Daoy (cell line): ENCODE measurements at places on chromosomes 2 and 18. TPM values are rescaled to one million over a fixed set of nuclear protein-coding genes. Genes with fewer than 3 reads are reported as not detected.

Gene RAX
- not detected in 2 replicates for total RNA-seq

DNA sequence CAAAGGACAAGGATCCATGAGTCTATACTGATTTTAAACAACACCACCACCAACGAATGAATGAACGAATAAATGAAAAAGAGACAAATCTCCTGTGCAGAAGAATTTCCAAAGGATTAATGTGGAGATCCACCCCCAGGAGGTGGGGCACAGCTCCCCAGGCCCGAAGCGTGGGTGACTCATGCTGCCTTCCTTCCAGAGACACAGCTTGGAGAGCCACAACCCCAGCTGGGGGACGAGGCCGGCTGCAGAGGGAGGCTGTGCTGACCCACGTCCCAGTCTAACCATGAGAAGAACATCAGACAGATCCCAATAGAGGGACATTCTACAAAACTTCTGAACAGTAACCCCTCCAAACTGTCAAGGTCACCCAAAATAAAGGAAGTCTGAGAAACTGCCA lies 557.3 kb upstream of the SALL3 start:
- DNase-seq = peak; percentile 67

DNA sequence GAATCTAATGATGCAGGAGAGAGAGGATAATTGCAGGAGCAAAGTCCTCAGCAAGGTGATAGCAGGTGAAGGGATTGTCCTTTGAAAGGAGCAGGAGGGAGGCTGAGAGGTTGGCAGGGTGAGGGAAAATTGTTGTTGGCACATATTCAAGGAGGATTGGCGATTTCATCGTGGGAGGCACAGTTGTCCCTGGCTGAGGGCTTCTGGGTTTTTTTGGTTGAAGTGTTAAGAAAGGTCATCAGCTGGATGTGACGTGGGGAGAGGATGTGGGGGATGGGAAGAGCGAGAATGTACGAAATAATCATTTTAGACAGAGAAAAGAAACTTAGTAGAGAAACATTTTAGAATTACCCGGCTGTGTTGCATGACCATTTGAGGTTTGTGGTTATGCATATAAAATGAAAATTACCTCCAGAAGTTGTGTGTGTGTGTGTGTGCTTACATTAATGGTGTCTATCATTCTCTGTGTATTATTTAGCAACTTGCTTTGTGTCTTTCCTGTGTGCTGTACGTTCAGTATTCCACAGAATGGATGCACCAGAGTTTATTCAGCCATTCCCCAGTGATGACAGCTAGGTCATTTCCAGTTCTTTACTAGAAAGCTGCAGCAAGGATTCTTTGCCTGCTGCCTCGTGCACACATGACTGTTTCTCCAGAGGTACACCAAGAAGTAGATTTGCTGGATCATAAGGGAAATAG lies 67.6 kb downstream of the SDC1 start:
- DNase-seq = no peak

Gene CIAO1
- total RNA-seq = 136 and 166 TPM in 2 replicates

GRCh38 chr2:54871457-54872107 lies 148.1 kb downstream of the EML6 start:
- no peak for DNase-seq

Gene ERLEC1
- total RNA-seq = 71.3 and 71.9 TPM in 2 replicates

- DNase-seq = no peak
These were observed 94.0 kb upstream of the ACVR1C start for GRCh38 chr2:157722580-157723234.

Gene ATG16L1
- total RNA-seq = 52.2 and 74.7 TPM in 2 replicates

Gene PAX8
- 0.17 and 0.57 TPM in 2 replicates for total RNA-seq

Gene LDLRAD4
- total RNA-seq = 0.15 and 8.2 TPM in 2 replicates

- no peak for DNase-seq
These were observed 522.0 kb upstream of the FAM98A start for GRCh38 chr2:34121076-34121475.

- no peak for DNase-seq
These were observed 99.5 kb downstream of the MAP4K4 start for GRCh38 chr2:101796825-101797600.

Gene CEP76
- 17.7 and 24.6 TPM in 2 replicates for total RNA-seq

Gene LYPD6
- 6.7 and 8.5 TPM in 2 replicates for total RNA-seq

GRCh38 chr2:96608469-96609455 lies 29.4 kb downstream of the KANSL3 start:
- DNase-seq = peak; percentile 33

Gene BABAM2
- 37.2 and 42.5 TPM in 2 replicates for total RNA-seq

Gene CCDC102B
- 1.5 and 2.6 TPM in 2 replicates for total RNA-seq

Gene RPS27A
- 2,172 and 3,065 TPM in 2 replicates for total RNA-seq

DNA sequence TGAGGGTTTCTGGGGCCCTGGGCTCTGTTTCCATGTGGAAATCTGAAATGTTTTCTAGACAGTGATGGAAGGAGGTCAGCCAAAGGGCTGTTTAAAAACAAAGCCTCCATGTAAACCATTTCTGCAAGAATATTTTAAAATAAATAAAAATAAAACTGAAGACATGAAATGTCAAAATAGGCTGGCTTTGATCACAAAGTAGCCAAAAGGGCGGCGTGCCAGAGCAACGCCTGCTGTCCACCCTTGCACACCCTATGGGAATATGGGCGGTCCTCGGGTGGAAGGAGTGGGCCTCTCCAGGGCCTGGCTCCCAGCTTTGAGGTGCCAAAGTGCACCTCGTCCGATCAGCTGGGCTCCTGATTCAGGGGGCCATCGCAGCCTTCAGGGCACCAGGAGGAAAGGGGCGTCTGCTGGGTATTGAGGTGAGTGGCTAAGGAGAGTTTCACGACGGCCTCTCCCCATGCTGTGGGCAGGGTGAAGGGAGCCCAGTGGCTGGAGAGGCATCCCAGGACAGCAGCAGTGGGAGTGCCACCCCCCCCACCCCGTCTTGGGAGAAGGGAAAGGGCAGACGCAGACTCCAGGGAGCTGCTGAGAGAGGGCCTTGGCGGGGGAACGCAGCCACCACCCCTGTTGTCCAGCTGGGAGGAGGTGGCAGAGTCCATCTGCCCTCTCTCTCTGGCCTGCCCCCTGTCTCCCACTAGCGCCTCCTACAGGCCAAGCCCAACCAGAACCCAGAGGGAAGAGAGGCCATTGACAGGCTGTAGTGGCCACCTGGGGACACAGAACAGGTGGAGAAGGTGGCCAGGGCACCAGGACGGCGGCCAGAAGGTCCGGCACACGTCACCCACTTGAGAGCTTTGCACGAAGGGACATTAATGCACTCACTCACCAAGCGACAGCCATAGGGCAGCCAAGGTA lies 5.7 kb upstream of the ERFE start:
- no peak for DNase-seq

GRCh38 chr2:205808486-205809121 lies 126.3 kb downstream of the NRP2 start:
- DNase-seq = no peak

DNA sequence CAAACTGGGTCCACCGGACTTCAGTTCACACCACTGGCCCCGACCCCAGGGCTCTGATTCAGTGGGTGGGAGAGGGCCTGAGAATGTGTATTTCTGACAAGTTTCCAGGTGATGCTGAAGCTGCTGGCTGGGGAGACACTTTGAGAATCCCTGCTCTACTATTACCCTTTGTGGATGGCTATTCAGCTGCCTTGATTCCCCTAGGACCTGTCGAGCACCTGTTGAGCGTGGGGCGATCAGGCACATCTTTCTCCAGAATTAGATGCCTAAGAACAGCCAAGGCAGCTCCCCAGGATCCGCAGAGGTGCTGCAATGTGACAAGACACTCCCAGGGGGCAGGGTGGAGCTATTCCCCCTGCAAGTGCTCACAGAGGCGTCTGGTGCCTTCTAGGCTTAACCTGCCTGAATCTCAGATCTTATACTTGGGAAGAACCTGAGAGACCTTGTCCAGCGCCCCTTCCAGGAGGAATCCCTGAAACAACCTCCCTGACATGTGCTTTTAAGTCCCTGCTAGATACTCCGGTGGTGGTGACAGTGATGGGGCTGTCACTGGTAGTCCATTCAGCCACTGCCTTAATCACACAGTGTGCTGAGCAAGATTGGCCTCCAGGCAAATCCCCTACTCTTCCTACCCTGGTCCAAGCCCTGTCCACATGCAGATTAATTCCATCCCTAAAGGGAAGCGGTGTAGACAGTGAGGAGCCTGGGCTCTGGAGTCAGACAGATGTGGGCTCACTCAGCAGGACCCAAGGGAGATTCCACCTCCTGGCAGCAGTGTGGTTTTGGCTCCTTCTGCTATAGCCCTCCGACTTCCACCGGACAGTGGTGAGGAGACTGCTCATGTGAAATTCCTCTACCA lies 43.4 kb upstream of the OTOF start:
- peak; percentile 49 for DNase-seq

Gene ZNF514
- total RNA-seq = 3.1 and 6.7 TPM in 2 replicates

- DNase-seq = no peak
These were observed 34.6 kb upstream of the MAL start for GRCh38 chr2:94990956-94991355.

GRCh38 chr2:230796280-230796862 lies 68.4 kb upstream of the ITM2C start:
- DNase-seq = peak; percentile 63

DNA sequence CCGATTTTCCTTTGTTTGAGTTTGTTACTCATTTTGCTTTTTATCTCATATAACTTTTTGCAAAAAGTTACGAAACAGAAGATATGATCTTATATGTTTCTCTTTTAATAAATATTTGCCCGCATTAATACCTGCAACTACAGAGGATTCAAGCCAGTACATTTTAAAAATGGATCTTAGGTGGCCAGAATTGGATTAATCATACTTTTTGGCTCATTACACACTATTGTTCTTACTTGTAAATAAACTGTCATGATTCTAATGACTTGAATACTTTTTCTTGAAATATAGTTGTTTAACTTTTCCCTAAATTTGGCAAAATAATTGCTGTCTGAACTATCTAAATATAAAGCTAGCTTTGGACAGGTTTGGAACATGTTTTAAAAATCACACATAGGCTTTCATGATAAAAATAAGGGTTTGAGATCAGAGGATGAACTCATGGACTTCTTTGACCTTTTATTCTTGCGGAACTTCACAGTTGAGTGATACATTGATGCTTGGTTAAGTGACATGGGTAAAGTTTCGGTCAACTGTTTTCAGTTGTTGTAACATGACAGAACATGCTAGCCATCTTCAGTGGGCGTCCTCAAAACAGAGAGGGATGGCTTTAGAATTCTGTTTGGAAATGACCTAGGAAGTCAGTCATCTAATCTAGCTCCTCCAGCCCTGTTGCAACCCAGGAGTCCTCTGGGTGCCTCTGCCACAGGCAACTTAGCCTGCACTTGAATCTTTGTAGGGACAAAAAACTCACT lies 44.5 kb downstream of the LTBP1 start:
- no peak for DNase-seq

- DNase-seq = no peak
These were observed 198.7 kb downstream of the CYP26B1 start for GRCh38 chr2:71948781-71949536.

DNA sequence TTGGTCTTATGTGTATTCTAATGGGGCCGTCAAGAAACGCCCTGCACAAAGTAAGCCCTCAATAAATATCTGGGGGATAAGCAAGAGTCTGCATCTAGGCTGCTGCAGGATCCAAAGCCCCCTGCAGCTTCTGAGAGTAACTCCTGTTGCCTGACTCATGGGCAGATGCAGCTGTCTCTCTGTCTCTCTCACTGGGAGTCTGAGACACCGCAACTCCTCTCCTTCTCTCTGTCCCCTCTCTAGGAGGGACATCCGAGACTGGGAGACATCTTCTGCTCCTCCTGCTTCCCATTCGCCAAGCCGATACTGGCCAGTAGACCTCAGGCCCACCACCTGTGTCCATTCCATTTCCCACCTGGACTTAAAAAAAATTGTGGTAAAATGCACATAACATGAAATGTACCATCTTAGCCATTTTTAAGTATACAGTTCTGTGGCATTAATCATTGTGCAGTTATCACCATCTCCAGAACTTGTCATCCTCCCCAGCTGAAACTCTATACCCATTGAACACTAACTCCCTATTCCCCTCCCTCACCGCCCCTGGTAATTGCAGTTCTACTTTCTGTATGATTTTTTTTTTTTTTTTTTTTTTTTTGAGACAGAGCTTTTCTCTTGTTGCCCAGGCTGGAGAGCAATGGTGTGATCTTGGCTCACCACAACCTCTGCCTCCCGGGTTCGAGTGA lies 20.1 kb downstream of the DYSF start:
- DNase-seq = no peak

Gene UGT1A10
- total RNA-seq = 8.2 and 13.4 TPM in 2 replicates

GRCh38 chr2:112144966-112145365 lies 6.8 kb downstream of the FBLN7 start:
- no peak for DNase-seq

GRCh38 chr18:40555914-40556313 lies 1399.1 kb upstream of the PIK3C3 start:
- no peak for DNase-seq

DNA sequence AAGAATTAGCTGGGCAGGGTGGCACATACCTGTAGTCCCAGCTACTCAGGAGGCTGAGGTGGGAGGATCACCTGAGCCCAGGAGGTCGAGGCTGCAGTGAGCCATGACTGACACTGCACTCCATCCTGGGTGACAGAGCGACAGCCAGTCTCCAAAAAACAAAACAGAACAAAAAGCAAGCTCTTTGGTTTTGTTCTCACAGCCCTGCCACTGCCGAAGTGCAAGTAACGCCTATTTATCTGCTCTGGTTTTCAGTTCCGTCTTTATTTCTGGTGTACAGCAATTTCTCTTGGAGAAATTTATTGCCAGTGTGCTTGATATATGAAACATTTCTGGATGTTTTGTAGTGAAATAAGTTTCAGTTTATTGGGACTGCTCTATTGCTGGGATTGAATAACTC lies 61.9 kb downstream of the RAB10 start:
- DNase-seq = no peak

- DNase-seq = no peak
These were observed 3.7 kb upstream of the KHK start for GRCh38 chr2:27082773-27083409.

Gene CCDC121
- total RNA-seq = 0.74 and 1.5 TPM in 2 replicates

Gene SLC5A7
- total RNA-seq = not detected in 2 replicates

- peak; percentile 82 for DNase-seq
These were observed 18.7 kb upstream of the CCBE1 start for GRCh38 chr18:59715966-59716369.

DNA sequence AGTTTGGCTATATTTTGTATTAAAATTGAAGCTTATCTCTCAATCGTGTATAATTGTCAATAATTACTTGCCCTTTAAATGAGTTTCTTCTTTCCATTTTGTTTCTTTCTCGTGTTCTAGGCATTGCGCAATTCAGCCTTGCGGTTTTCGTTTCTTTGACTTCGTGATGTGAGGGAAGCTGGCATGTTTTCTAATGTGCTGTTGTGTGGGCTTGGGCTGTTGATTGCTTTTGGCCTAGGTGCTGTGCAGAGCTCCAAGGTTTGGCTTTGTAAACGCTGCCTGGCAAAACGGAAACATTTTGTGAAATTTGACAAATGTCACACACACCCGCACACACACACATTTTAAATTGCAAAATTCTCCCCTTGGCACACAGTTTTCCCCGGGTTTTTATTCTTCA lies 242.6 kb upstream of the TCF4 start:
- DNase-seq = no peak
